ENCODE measurements at places on chromosomes 11 and 22.

DNA sequence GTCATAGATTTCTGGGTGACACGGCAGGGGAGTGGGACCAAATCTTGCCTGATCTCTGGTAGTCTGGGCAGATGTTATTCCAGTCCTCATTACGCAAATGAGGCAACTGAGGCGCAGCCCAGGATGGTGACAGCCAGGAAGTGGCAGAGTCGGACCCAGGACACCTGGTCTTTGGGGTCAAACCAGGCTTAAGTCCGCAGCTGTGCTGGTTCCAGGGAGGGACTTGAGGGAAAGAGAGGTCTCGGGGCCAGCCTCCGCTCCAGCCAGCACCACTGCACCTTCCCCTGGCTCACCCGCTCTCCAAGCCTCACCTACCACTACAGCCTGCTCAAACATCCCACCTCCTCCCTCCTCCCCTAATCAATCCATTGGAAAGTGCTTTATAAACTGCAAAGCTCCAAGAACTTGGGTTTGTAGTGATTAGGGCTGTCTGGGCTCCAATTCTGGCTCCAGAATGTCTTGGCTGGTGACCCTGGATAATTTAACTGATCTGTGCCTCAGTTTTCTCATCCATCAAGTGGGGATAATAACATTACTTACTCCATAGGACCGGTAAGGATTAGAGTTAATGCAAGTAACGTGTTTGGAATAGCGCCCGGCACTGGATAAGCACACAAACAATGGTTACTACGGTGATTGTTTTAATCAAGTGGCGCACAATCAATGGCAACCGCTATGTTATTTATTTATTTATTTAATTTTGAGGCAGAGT is 526 bp upstream of the PNPLA5 start:
- no peak for DNase-seq

- DNase-seq: peak; percentile 71
Measured at GRCh38 chr22:46791201-46791731, 28.8 kb downstream of the TBC1D22A start.

GRCh38 chr22:33081686-33082590 is 23.8 kb upstream of the SYN3 start:
- DNase-seq: no peak

GRCh38 chr22:49340406-49340805 is 487.3 kb downstream of the BRD1 start:
- DNase-seq: no peak

DNA sequence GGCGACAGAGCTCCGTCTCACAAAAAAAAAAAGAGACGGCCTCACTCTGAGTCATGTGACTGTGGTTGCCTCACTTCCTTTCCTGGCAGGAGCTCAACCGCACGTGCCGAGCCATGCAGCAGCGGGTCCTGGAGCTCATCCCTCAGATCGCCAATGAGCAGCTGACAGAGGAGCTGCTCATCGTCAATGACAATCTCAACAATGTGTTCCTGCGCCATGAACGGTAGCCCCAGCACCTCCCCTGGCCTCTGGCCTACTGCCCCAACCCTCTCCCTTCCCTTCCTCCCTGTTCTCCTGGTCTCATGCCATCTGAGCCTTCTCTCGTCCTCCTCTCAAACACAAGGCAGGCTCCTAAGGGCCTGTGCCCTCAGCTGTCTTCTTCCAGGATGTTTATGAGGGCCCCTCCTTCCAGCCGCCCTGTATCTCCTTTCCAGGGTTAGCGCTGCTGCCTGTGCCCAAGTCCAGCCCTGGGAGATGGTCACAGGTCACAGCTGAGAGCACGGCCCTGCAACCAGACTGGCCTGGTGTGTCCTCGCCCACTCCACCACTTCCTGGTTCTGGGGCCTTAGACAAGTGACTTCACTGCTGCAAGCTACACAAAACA is 30.7 kb downstream of the TOM1 start:
- peak; percentile 66 for DNase-seq

DNA sequence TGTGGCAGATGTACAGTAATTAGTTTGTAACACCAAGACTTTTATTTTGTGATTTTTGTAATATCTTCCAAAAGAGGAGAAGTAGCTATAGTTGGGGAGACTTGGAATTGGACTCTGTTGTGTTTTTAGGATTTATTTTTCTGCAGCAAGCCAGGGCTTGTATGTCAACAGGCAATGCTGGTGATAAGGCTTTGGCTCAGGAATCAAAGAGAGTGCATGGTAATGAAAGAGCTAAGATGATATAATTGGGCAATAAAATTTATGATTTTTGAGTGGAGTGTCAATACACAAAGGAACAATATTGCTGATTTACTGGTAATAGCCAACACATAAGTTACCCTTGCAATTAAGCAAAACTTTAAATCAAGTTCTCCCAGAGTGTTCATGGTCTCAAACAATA is 452.9 kb downstream of the TMEM135 start:
- no peak for DNase-seq

DNA sequence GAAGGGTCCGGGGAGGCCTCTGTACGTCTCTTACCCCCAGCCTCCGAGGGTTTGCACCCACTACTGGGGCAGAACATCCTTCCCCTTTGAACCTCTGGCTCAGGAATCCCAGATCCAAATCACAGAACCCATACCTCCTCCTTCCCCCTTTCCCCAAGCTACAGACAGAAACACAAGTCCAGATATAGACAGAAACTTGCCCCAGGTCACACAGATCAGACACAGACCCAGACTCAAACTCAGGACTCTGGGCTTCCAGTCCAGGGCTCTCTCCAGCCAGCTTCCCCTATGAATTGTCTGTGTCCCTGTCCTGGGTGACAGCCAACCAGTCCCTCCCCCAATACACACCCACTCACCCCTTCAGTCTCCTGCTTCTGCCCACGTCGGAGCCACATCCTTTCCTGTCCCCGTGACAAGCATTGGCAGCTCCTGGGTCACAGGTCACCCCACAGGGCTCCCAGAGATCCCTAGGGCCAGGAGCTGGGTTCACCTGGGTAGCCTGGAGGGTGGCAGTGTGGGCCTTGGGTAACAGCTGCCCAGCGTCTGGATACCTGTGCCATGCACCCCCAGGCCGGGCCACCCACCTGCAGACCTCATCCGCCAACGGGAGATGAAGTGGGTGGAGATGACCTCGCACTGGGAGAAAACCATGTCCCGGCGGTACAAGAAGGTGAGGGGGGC is 772 bp downstream of the TBC1D10C start:
- DNase-seq: peak; percentile 61

DNA sequence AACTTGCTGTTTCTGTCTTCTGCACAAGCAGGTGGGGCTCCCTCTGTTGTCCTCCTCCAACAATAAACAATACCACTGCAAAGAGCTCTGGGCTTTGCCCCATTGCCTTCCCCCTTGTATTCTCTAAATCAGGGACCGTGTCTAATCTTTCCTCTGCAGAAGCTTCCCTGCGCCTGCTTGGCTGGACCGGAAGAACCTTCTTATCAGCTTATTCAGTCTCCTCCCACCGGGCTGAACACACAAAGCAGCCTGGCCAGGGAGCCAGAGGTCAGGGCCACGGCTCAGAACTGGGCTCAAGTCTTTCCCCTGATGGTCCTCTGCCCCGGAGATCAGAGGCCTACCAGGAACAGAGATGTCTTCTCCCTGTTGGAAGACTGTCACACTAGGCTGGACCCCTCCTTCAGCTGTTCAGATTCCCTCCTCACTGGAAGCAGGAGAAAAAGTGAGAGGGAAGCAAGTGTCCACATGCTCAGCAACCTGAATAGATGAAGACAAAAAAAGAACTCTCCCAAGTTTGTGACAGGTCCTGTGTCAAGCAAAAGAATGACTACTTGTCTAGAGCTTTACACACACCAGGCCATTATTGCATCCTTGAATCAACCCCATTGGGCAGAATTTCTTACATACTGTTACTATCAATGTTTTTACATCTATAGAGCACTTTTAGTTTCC is 63.7 kb downstream of the RAB30 start:
- DNase-seq: no peak

- no peak for DNase-seq
Measured at GRCh38 chr11:10076458-10077141, 217.4 kb downstream of the SBF2 start.

DNA sequence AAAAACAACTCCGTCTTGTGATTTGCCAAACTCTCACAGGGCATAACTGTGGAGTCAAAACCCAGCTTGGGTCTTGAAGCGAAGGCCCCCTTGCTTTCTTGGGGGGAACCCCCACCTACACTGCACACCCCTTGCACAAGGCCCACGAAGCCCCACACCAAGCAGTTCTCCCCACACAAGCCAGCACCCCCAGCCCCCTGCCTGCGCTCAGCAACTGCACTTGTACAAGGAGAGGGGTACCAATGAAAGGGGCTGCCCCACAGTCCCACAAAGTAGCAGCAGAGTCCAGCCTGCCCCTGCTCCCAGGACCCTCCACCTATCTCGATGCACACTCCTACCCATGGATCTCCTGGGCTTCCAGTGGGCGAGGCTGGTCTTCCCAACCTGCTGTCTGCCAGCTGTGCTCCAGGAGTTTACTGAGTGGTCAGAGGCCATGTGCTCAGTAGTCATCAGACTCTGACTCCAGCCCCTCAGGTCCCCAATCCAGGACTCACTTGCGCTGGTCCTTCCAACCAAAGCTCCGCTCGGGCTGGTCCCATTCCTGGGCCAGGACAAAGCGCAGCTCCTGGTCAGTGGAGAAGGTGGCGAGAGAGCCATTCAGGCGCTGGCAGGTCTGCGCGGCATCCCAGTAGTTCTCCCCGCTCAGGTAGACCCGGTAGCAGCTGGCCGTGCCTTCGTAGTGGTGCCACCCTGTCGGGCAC is 57.7 kb downstream of the DGCR2 start:
- no peak for DNase-seq

GRCh38 chr11:118604566-118604965 is 2.8 kb upstream of the PHLDB1 start:
- DNase-seq: no peak
